Bronchus fibroblast of lung (primary cell): ENCODE measurements at places on chromosomes 3 and 15. TPM values are rescaled to one million over a fixed set of nuclear protein-coding genes. Genes with fewer than 3 reads are reported as not detected.

JMJD7 gene
- 5.9 and 6.6 TPM in 2 replicates for total RNA-seq

RAB6B gene
- total RNA-seq, result 0.15 and 0.34 TPM in 2 replicates

OR5K2 gene
- not detected in 2 replicates for total RNA-seq

DPPA4 gene
- 0.67 and 1.2 TPM in 2 replicates for total RNA-seq

STAB1 gene
- total RNA-seq, result 0.50 and 0.59 TPM in 2 replicates

ISL2 gene
- total RNA-seq, result 1.6 and 2.4 TPM in 2 replicates

ACTRT3 gene
- 3.6 and 3.7 TPM in 2 replicates for total RNA-seq

SERINC4 gene
- 0.15 TPM in 1 of 2 replicates, not detected in the other for total RNA-seq

CCK gene
- 2.7 and 2.9 TPM in 2 replicates for total RNA-seq

RTP1 gene
- total RNA-seq, result not detected in 2 replicates

LRRC31 gene
- not detected in 2 replicates for total RNA-seq

AHSG gene
- not detected in 2 replicates for total RNA-seq

SLC6A1 gene
- total RNA-seq, result not detected in 2 replicates

ANKRD34C gene
- not detected in 2 replicates for total RNA-seq

UBA5 gene
- 24.4 and 33.4 TPM in 2 replicates for total RNA-seq

C3orf49 gene
- not detected in 2 replicates for total RNA-seq

SH2D7 gene
- not detected in 2 replicates for total RNA-seq

RBM6 gene
- total RNA-seq, result 20.5 and 24.7 TPM in 2 replicates

CLDN18 gene
- total RNA-seq, result not detected in 2 replicates

GRM2 gene
- total RNA-seq, result under 0.01 TPM in 1 of 2 replicates, not detected in the other

LTK gene
- 0.50 and 0.59 TPM in 2 replicates for total RNA-seq

NOX5 gene
- 0.15 TPM in 1 of 2 replicates, not detected in the other for total RNA-seq

EPHA6 gene
- 0.17 TPM in 1 of 2 replicates, not detected in the other for total RNA-seq

COL6A5 gene
- not detected in 2 replicates for total RNA-seq

ZMYND10 gene
- total RNA-seq, result 0.34 and 1.3 TPM in 2 replicates

SEMA5B gene
- not detected in 2 replicates for total RNA-seq

NCKIPSD gene
- 19.8 and 25.9 TPM in 2 replicates for total RNA-seq

KNG1 gene
- not detected in 2 replicates for total RNA-seq

SLC12A1 gene
- total RNA-seq, result not detected in 2 replicates

RSL24D1 gene
- total RNA-seq, result 72.4 and 92.6 TPM in 2 replicates

LMCD1 gene
- total RNA-seq, result 73.6 and 87.3 TPM in 2 replicates

GOLGA8T gene
- total RNA-seq, result 0.15 TPM in 1 of 2 replicates, not detected in the other

ZPLD1 gene
- not detected in 2 replicates for total RNA-seq

DUOX1 gene
- under 0.01 TPM in 1 of 2 replicates, not detected in the other for total RNA-seq

TMOD3 gene
- 19.9 and 23.7 TPM in 2 replicates for total RNA-seq

SEMA3B gene
- 14.3 and 15.3 TPM in 2 replicates for total RNA-seq

THAP10 gene
- total RNA-seq, result 7.1 and 7.2 TPM in 2 replicates

NAALADL2 gene
- 1.0 and 3.4 TPM in 2 replicates for total RNA-seq

FBXW12 gene
- not detected in 2 replicates for total RNA-seq

WWTR1 gene
- 19.3 and 20.0 TPM in 2 replicates for total RNA-seq

ARHGEF26 gene
- 2.4 and 3.4 TPM in 2 replicates for total RNA-seq

NR2E3 gene
- not detected in 2 replicates for total RNA-seq

MAGI1 gene
- total RNA-seq, result 6.4 and 7.3 TPM in 2 replicates

SLITRK3 gene
- total RNA-seq, result not detected in 2 replicates

MCTP2 gene
- 1.8 TPM in 2 replicates for total RNA-seq
